ENCODE measurements at places on chromosomes 1 and 21. TPM values are rescaled to one million over a fixed set of nuclear protein-coding genes. Genes with fewer than 3 reads are reported as not detected.

Gene ANGPTL3
- not detected for total RNA-seq

Gene AZIN2
- total RNA-seq, result 39.7 TPM

Gene LCE1F
- total RNA-seq, result not detected

Gene LCE1C
- not detected for total RNA-seq

Gene NES
- 3.2 TPM for total RNA-seq

Gene CLDN8
- total RNA-seq, result 4.1 TPM

Gene RAD54L
- 2.3 TPM for total RNA-seq

GRCh38 chr1:7287013-7287412 is 484.1 kb upstream of the VAMP3 start:
- no peaks in the 10 kb centered on the region for H3K27me3 ChIP-seq
- H3K27ac ChIP-seq, result no peak overlapping the region
- no peak overlapping the region for H3K4me3 ChIP-seq
- peaks cover 12% of the 10 kb centered on the region for H3K4me1 ChIP-seq
- no peaks in the 10 kb centered on the region for H3K36me3 ChIP-seq

- H3K4me1 ChIP-seq, result peaks cover 85% of the 10 kb centered on the region
- no peak overlapping the region for H3K4me3 ChIP-seq
- H3K27me3 ChIP-seq, result no peaks in the 10 kb centered on the region
- peak overlapping the region; percentile 44 for H3K27ac ChIP-seq
- peaks cover 5% of the 10 kb centered on the region for H3K36me3 ChIP-seq
Observed at GRCh38 chr1:36369061-36369861, 16.5 kb downstream of the STK40 start.

- H3K27me3 ChIP-seq, result no peaks in the 10 kb centered on the region
- no peaks in the 10 kb centered on the region for H3K36me3 ChIP-seq
- DNase-seq, result peak; percentile 40
Observed at GRCh38 chr1:212186427-212187207, 98.6 kb upstream of the PPP2R5A start.

DNA sequence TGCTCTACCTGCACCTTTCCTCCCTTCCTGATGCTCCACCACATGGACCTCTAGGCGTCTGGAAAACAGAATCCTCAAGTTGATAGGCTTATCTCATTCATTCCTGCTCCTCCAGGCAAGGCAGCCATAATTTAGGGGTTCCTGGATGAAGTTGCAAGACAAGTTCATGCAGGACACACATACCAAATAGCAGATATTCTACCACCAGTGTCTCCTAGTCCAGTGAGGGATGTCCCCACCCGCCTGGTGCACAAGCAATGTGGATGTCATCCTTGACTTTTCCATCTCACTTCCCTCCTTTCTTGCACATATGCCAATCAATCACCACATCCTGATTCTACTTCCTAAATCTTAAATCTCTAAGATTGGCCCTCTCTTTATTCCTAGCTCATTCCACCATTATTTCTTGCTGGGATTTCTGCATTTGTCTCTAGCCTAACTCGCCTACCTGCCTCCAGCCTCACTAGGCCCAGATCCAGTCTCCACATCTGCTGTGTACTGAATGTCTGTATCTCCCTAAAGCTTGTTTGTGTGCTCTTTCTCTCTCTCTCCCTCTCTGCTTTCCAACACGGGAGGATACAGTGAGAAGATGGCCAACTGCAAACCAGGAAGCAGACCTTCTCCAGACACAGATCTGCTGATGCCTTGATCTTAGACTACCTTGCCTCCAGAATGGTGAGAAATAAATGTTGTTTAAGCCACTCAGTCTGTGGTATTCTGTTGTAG is 40.5 kb downstream of the CD34 start:
- peaks cover 63% of the 10 kb centered on the region for H3K4me1 ChIP-seq
- H3K27me3 ChIP-seq, result no peaks in the 10 kb centered on the region
- peaks cover 7% of the 10 kb centered on the region for H3K36me3 ChIP-seq
- no peak overlapping the region for H3K4me3 ChIP-seq
- peak overlapping the region; percentile 97 for H3K27ac ChIP-seq
- no peak for DNase-seq

- H3K4me3 ChIP-seq, result no peak overlapping the region
- no peaks in the 10 kb centered on the region for H3K4me1 ChIP-seq
- no peaks in the 10 kb centered on the region for H3K36me3 ChIP-seq
Observed at GRCh38 chr1:92511541-92511940, 24.8 kb upstream of the GFI1 start.

DNA sequence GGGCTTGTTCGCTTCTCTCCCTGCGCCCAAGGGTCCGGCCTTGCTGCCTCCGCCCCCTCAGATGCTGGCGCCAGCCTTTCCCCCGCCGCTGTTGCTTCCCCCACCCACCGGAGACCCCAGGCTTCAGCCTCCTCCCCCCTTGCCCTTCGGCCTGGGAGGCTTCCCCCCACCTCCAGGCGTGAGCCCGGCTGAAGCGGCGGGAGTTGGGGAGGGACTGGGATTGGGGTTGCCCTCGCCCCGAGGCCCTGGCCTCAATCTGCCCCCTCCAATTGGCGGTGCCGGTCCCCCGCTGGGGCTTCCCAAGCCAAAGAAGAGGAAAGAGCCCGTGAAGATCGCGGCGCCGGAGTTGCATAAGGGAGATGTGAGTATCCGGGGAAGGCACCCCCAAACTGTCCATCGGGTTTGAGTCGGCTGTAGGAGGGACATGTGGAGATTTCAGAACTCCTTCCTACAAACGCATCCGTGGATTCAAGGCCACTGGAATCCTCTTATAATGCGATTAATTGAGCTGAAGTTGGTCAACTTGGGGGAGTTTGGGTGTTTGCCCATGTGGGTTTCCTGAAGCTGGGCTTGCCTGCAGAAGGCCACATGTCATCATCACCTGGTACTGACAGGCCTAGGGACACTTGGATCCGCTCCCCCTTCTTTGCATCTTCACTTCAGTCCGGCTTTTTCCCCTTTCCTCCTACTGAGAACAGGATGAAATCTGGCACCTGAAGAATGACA is 707 bp downstream of the PRCC start:
- no peaks in the 10 kb centered on the region for H3K27me3 ChIP-seq
- peak overlapping the region; percentile 91 for H3K4me3 ChIP-seq
- DNase-seq, result peak; percentile 72
- peaks cover 65% of the 10 kb centered on the region for H3K4me1 ChIP-seq
- H3K36me3 ChIP-seq, result peaks cover 5% of the 10 kb centered on the region

DNA sequence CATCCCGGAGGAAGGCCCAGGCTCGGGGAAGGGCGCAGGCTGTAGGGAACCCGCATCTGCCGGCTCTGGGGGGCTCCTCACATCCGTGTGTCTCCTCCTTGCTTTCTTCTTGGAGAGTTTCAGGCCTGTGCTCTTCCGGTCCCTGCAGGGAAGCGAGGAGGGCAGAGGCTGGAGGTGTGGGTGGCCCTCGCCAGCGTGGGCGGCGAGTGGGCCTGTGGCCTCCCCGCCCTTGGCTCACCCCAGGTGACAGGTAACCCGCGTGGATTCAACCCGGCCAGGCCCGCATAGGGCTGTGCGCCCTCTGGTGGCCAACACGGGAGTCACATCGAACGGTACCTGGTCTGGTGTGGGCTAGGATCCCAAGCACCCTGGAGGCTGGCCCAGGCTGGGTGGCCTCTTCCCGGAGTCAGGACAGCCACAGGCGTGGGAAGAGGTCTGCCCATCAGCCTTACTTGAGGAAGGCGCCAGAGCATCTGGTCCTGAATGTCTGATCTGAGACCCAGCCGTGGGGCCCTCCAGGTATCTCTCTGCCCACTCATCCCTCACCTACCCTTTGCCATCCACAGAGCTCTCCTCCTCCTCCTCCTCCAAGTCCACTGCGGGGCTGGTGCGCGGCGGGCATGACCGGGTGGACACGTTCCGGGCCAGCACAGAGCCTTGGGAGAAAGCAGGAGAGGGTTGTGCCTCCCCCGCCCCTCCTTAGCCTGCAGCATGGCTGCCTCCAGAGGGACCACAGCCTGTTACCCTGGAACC is 9.6 kb upstream of the TNFRSF25 start:
- H3K4me3 ChIP-seq, result no peak overlapping the region
- no peaks in the 10 kb centered on the region for H3K27me3 ChIP-seq
- H3K36me3 ChIP-seq, result peaks cover 10% of the 10 kb centered on the region
- H3K27ac ChIP-seq, result no peak overlapping the region
- peak; percentile 80 for DNase-seq

DNA sequence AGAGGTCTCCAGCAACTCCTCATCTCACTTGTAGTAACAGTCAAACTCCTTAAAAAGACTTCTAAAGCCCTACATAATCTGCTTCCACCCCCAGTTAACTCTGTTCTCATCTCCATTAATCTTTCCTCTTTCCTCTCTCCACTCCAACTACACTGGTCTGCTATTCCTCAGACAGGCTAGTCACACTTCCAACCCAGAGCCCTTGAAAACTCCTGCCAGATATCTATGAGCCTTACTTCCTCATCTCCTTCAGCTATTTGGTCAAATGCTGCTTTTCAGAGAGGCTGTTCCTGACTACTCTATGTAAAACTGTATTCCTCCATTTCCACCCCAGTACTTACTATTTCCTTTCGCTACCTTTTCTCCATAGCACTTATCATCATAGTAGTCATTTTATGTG is 24.4 kb downstream of the PCP4L1 start:
- DNase-seq, result no peak
- no peaks in the 10 kb centered on the region for H3K4me1 ChIP-seq
- no peaks in the 10 kb centered on the region for H3K36me3 ChIP-seq
- H3K4me3 ChIP-seq, result no peak overlapping the region
- no peaks in the 10 kb centered on the region for H3K27me3 ChIP-seq
- H3K27ac ChIP-seq, result no peak overlapping the region

- H3K27ac ChIP-seq, result no peak within 1 kb of the TSS
- H3K4me3 ChIP-seq, result peak within 1 kb of the TSS; percentile 32
- peaks cover 9% of the 10 kb centered on the region for H3K4me1 ChIP-seq
- H3K36me3 ChIP-seq, result no peaks in the 10 kb centered on the region
Observed at GRCh38 chr1:27383039-27383605, at the start of gene CD164L2. TSS of gene CD164L2 (minus strand) at chr1:27383333. CDS start at chr1:27383239, 94 bp downstream.

- H3K4me3 ChIP-seq, result no peak overlapping the region
- no peak overlapping the region for H3K27ac ChIP-seq
- peaks cover 13% of the 10 kb centered on the region for H3K36me3 ChIP-seq
- no peaks in the 10 kb centered on the region for H3K27me3 ChIP-seq
Observed at GRCh38 chr1:62144238-62144831, 50.3 kb upstream of the L1TD1 start.

GRCh38 chr1:53073287-53073686 is 11.3 kb downstream of the PODN start:
- DNase-seq, result no peak
- H3K4me1 ChIP-seq, result no peaks in the 10 kb centered on the region
- no peak overlapping the region for H3K27ac ChIP-seq
- H3K36me3 ChIP-seq, result no peaks in the 10 kb centered on the region

DNA sequence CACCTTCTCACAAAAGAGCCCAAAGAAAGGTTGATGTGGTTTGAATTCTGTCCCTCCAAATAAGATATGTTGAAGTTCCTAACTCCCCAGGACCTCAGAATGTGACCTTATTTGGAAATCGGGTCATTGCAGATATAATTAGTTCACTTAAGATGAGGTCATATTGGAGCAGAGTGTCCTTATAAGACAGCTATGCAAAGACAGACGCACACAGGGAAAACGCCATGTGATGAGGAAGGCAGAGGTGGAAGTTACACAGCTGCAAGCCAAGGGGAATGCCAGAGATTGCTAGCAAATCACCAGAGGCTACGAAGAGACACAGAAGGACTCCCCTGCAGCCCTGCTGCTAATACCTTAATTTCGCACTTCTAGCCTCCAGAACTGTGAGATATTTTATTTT is 5.2 kb upstream of the ABCB10 start:
- H3K36me3 ChIP-seq, result no peaks in the 10 kb centered on the region
- H3K27me3 ChIP-seq, result no peaks in the 10 kb centered on the region
- H3K4me3 ChIP-seq, result no peak overlapping the region
- DNase-seq, result no peak
- H3K27ac ChIP-seq, result peak overlapping the region; percentile 85

DNA sequence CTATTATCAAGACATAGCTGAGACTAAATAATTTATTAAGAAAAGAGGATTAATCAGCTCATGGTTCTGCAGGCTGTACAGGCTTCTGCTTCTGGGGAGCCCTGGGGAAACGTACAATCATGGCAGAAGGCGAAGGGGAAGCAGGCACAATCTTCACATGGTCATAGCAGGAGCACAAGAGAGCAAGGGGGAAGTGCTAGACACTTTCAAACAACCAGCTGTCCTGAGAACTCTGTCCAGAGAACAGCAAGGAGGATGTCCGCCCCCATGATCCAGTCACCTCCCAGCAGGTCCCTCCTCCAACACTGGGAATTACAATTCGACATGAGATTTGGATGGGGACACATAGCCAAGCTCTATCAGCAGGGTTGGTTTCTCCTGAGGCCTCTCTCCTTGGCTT is 10.3 kb upstream of the SLC45A1 start:
- no peak overlapping the region for H3K4me3 ChIP-seq
- H3K27ac ChIP-seq, result no peak overlapping the region
- no peaks in the 10 kb centered on the region for H3K27me3 ChIP-seq
- no peaks in the 10 kb centered on the region for H3K36me3 ChIP-seq

DNA sequence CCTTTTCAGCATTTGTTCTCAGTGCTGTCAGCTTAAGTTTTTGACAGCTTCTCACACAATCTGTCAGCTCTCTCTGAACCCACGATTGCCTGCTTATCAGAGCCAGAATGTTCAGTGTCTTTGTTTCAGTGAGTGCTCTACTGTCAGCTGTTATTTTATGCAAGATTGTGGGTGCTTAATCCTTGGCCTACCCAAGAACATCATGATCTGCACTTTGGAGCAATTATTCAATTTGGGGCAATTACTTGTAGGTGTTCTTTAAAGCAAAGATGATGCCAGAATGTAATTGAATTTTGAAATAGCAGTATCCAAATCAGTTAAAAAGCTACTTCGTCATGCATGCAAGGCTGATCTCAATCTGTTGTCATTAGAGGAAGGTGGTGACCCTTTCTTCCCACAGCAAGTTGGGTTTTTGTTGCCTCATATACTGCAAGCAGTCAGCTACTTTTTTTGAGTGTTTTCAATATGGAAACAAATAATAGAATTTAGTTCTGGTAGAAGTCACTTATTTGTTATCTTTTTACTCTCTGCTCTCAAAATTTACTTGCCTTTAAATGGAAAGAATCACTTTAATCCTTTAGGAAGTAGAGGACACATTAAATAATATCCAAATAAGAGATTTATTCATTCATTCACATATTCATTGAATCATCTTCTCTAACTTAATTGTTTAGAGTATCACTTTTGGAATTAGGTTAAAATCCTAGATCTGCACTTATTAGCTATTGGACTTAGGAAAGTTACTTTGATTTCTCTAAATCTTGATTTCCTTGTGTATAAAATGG is 253.5 kb upstream of the CACYBP start:
- no peak overlapping the region for H3K27ac ChIP-seq
- H3K36me3 ChIP-seq, result no peaks in the 10 kb centered on the region
- DNase-seq, result no peak

DNA sequence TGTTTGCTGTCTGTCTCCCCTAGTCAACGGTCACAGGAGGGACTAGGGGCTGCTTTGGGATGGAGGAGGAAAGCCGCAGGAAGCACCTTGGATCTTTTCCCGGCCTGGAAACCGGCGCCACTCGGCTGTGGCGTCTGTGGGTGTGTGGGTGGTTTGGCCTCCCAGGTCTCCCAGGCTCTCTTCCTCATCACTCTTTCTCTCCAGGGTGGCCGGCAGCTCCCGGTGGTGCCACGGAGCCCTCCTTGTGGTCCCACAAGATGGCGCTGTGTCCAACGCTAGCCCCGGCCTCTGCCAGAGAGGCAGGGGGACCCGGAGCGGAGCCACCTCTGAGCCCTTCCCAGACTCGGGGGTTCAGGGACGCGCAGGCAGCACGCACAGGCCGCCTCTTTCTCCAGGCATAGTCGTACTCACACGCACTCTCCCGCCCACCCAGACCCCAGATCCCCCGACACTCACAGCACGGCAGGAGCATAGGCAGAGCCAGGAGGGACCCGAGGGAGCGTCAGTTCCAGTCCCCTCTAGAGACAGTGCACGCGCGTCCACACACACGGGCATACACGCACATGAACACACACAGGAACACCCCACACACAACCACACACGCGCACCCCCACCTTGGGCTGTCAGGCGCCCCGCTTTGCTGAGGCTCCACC is 31.2 kb downstream of the CDCP2 start:
- H3K36me3 ChIP-seq, result no peaks in the 10 kb centered on the region
- DNase-seq, result peak; percentile 94
- H3K27ac ChIP-seq, result no peak overlapping the region
- peaks cover 47% of the 10 kb centered on the region for H3K4me1 ChIP-seq
- H3K4me3 ChIP-seq, result peak overlapping the region; percentile 22
- no peaks in the 10 kb centered on the region for H3K27me3 ChIP-seq
